Stimulated activated naive CD4-positive, alpha-beta T cell (primary cell): ENCODE measurements at places on chromosomes 2 and 18.

GRCh38 chr2:202278944-202279343 is 13.4 kb downstream of the NOP58 start:
- no peak for DNase-seq

GRCh38 chr2:196640031-196640548 is 575 bp downstream of the CCDC150 start:
- no peak for DNase-seq

DNA sequence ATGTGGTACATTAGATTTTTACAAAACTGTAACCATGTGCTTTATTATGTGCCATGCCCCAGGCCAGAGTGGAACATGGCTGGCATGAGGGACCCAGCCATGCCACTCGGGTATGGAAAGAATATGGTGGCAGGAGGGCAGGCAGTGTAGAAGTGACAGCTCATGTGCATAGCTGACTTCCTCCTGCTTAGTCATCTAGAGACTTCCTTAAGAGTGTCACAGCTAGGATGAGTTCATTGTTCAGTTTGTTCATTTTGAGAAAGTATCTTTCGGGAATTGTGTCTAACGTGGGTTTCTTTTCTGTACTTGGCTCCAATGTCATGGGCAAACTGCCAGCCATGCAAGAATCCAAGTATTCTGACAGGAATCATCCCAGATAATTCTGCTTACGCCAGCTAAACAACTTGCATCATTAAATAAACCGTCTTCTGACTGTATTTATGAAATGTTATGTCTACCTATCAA is 94.3 kb upstream of the ITGB6 start:
- DNase-seq = no peak

DNA sequence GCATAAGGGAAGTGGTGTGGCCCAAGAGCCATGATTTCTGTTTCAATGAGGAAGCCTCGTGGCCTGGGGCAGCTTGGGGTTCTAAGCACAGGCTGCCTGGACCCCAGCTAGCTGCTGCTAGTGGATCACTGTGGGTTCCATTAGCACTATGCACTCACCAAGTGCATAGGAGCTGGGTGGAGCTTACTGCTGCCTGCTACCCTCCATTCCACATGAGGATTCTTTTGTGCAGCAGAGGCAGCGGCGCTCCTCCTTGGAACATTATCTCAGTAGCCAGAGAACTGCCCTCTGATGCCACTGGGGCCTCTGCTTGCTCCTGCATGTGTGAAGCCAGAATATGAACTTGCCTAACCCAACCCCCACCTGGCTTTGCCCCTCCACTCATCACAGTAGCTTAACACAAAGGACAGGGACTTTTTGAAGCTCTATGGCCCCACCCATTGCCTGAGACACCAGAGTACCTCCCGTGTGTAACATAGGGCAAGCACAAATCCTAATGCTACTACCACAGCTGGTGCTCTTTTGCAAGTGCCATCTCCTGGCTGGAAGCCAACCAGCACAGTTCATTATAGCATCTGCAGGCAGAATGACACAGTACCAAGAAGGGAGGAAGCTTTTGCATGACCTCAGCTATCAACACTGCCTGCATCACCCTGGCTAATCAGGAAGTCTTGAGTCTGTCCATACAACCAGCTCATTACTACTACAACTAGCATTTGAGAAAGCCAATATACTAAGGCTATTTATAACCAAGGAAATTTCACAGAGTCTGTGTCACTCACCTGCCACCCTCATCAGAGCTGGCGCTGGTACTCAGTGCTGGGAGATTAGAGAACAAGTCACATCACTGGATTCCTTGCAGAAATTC is 297.0 kb upstream of the GULP1 start:
- no peak for DNase-seq

GRCh38 chr2:194443926-194444325 is 1213.1 kb upstream of the SLC39A10 start:
- no peak for DNase-seq

GRCh38 chr2:71385012-71385411 is 53.4 kb downstream of the ZNF638 start:
- DNase-seq = no peak

GRCh38 chr2:200469708-200470211 is 40.1 kb downstream of the KCTD18 start:
- DNase-seq = no peak

- DNase-seq = no peak
Measured at GRCh38 chr18:79515331-79515730, 119.6 kb downstream of the NFATC1 start.

- DNase-seq = no peak
Measured at GRCh38 chr2:138819964-138820363, 39.8 kb upstream of the NXPH2 start.

DNA sequence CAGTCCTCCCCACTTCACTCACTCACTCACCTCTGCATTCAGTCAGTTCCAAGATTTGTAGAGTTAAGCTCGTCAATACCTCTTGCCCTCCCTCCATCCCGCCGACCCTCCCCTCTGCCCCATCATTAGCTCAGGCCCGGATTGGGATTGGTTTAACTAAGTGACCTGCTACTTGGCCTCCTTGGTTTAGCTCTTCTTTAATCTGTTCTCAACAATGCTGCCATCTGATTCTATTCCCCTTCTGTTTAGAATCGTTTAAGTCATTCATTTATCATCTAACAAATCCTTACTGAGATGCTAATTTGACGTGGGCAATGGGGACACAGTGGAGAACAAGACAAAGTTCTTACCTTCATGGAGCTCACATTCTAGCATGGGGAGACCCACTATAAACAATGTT is 204.6 kb downstream of the MTX2 start:
- DNase-seq = no peak

GRCh38 chr18:34965108-34965507 is 76.1 kb upstream of the MAPRE2 start:
- no peak for DNase-seq

DNA sequence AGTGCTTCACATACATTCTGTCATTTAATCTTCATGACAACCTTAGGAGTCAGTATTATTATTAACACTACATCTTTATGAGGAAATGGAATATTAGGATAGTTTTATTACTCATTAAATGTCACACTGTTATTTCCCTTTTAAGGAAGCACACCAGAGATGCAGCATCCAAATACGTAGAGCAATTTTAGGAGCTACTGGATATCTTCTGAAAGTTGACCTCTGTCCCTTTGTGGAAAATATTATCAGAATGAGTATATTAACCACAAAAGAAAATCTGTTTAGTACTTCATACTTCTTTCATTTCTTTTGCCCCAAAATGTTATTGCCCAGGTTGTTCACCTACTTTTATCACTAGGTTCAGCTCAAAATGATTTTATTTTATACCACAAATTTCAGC is 72.9 kb upstream of the APCDD1 start:
- no peak for DNase-seq

DNA sequence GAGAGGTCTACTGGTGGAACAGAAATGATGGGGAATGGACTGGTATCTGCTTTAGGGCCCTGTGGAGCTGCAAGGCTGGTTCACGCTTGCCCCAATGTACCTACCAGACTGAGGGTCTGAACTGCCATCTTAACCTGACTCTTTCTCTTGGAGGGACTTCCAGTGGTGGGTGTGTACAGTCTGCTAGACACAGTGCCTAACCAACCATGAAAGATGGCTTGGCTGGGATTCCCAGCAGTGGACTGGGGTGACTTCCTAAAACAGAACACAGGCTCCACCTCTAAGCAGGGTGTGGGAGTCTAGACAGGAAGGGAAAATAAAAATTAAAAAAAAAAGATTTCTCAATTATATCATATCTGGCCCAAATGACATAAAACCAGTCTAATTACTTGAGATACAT is 25.5 kb upstream of the MYO3B start:
- DNase-seq = no peak

GRCh38 chr2:239321596-239322415 is 79.0 kb downstream of the HDAC4 start:
- DNase-seq = peak; percentile 74

GRCh38 chr2:191538334-191538903 is 139.5 kb upstream of the NABP1 start:
- no peak for DNase-seq

DNA sequence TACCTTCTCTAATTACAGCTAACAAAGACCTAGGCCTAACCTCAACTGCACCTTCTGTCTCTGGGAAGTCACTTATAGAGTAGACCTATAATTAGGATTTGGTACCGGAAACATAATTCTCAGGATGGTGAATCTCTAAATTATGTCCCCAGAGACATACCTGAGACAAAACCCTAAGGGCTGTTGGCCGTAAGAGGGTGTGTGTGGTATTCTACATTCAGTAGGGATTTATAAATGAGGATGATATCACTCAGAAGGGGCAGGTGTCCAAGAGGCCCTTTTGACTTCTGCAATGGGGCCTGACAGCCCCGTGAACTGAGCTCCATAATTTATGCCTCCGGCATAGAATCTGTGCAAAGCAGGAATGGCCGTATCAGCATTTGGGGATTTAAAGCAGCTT is 13.5 kb upstream of the DARS1 start:
- no peak for DNase-seq

DNA sequence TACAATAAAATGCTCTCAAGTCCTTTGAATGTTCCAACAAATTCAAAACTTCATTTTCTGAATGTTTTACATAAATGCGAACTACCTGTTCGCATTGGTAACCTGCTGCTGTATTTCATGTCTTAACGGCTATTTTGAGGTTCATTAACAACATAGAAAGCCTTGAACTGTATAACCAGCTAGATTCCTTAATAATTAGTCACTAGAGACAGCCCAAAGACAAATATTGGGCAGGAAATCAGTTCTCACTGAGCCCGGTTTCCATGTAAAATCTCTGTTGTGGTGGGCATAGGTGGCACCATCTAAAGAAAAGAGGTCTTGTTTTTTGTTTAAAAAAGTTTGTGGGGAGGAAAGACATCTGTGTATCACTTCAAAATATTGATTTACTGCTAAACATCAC is 29.2 kb downstream of the PDIA6 start:
- no peak for DNase-seq

GRCh38 chr18:73381016-73381698 is 513.4 kb upstream of the NETO1 start:
- no peak for DNase-seq

GRCh38 chr2:39394516-39394961 is 42.5 kb downstream of the MAP4K3 start:
- no peak for DNase-seq

DNA sequence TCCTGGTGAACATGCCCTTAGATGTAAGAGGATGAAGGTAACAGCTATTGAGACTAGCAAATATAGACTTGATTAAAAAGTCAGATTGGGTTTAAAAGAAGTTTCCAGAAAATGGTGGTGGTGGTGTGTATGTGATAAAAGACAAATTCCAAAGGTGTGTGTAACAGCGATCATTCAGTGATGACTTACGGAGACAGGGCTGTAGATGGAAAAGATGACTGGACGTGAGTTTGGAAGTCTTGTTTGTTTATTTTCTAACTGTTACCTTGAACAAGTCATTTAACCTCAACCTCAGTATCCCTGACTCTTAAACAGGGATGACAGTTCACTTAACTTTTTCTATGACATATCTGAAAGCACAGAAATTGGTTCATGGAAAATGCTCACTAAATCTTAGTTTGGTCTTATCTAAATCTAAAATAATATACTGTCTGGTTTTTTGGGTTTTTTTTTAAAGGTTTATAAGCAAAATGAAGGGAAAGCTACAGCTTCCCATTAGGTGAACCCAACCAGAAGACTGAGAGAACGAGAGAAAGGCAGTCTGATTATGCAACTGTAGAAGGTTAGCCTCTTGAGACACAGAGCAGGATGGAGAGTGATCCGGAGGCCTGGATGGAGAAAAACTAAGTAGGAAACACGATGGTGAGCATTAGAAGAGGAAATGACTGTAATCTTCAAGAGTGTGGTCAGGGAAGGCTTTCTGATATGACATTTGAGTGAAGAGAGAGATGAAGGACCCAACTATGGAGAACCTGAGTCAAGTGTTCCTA is 71.9 kb downstream of the TCF4 start:
- no peak for DNase-seq

DNA sequence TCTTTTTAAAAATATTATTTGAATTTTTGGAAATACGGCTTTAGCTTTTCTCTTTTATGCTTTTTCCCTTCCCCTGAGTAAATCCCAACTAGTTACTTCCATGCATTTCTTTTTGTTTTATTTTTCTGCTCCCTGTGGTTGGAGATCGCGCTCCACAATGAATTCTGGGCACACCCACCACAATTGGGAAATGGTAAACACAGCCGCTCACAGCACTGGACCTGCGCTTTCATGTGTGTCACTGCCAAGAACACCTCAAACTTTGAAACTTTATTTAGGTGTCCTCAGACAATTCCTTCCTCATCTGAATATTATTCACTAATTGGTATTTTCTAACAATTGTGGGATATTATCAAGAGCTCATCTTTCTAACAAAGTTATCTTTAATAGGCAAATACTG is 82.8 kb upstream of the TMEM18 start:
- no peak for DNase-seq

DNA sequence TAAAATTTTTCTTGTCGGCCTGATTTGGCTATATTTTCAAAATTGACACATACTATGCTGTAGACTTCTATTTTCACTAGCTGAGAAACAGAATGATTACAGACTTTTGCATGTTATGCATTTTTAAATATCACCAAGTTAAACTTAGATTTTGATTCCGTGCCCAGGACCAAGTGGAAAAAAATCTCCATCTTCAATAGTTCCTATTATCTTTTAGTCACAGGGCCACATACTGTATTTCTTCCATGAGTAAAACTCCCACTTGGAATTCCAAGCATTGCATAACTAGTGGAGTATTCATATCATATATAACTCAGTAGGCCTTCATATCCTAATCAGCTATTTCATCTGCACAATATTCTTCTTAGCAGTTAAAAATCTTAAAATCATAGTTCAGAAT is 470.9 kb downstream of the ARHGAP15 start:
- no peak for DNase-seq

DNA sequence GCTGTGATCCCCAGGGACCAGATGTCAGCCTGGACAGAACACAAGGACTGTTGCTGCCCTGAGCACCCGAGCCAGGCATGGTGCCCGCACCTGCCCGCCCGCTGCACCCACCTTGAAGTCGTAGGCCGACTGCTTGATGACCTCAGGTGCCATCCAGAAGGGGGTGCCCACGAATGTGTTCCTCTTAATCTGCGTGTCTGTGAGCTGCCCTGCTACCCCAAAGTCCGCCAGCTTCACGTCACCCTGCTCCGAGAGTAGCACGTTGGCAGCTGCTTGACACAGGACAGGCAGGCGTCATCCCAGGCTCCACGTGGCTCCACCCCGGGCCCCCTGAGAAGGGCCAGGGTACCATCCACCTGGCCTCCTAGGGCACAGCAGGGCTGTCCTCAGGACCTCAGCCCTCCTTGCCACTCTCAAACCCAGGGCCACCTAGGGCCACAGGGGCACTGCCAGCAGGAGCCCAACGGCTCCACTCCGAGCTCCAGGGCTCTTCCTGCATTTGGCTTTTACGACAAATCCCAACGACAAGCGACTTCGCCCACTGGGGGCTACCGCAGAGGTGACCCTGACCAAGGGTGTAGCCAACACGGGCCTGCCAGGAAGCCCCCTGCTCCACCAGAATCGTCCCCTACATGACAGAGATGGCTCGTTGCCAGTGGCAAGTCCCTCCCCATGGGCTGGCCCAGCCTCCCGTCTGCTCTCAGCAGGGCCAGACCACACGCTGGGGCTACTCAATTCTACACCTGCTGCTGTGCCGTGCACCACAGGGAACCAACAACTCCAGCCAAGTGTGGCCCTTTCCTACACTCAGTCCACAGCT is 9.0 kb downstream of the STK25 start:
- no peak for DNase-seq
